Bronchial epithelial cell (primary cell): ENCODE measurements at places on chromosomes 2 and 18. TPM values are rescaled to one million over a fixed set of nuclear protein-coding genes. Genes with fewer than 3 reads are reported as not detected.
A peak's percentile ranks its signal among the peaks of the same experiment; 100 is the strongest.

The C1D gene
- total RNA-seq = 16.8 and 20.0 TPM in 2 replicates

GRCh38 chr2:82139979-82140611, 1835.5 kb upstream of the LRRTM1 start:
- DNase-seq = peak; percentile 61

DNA sequence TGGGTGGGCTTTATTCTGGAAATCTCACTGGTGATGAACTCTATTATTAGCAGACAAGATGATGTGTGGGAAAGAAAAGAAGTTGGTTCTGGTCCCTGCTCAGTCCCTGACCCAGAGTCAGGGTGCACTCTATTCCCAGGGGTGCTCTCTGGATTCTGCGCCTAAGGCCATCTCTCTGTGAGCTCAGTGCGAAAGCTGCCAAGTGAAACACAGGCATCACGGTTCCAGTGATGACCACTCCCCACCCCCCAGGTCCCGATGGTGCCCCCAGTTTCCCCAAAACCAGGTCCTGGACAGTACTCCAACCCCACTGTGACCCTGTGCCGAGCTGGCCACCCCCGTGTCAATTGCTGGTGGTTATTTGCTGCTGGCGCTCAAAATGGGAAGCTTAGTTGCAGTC, 30.1 kb downstream of the RHOB start:
- DNase-seq = no peak

The ADCYAP1 gene
- not detected in 2 replicates for total RNA-seq

- DNase-seq = peak; percentile 69
These were observed 139.9 kb upstream of the PID1 start for GRCh38 chr2:229410946-229411345.

- DNase-seq = no peak
These were observed 6.0 kb upstream of the BMP10 start for GRCh38 chr2:68877079-68877772.

- no peak for DNase-seq
These were observed 1.5 kb downstream of the GDF7 start for GRCh38 chr2:20668451-20668850.

The GKN1 gene
- not detected in 2 replicates for total RNA-seq

DNA sequence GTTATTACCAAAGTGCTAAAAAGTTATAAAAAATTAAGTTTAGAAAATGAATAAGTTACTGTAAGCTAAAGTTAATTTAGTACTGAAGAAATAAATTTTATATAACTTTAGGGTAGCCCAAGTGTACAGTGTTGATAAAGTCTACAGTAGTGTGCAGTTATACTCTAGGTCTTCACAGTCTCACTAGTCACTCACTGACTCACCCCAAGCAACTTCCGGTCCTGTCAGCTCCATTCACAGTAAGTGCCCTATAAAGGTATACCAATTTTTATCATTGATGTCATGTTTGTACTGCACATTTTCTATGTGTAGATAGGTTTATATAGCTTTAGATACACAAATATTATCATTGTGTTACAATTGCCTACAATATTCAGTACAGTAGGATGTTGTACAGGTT, 518.3 kb upstream of the PIK3C3 start:
- peak; percentile 63 for DNase-seq

DNA sequence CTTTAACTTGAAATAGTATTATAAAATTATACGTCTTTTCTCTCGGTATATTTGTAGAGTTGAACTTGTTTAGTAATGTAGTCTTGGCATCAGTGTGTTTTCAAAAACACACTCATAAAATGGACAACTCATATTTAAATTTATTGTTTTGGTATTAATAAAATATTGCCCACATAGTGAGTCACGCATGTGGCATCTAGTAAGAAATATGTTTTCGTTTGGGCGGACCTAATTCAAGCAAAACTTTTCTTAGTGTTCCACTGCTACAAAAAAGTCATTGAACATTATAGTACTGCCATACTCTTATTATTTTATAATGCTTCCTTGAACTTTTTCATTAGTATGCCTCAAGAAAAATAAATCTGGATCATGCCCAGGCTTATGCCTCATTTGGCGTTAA, 31.1 kb upstream of the FAM237A start:
- no peak for DNase-seq

GRCh38 chr2:46924608-46925007, 9.0 kb upstream of the MCFD2 start:
- no peak for DNase-seq

GRCh38 chr2:45922577-45922988, 271.1 kb downstream of the PRKCE start:
- DNase-seq = no peak

The ASXL3 gene
- total RNA-seq = under 0.01 TPM in 2 replicates

DNA sequence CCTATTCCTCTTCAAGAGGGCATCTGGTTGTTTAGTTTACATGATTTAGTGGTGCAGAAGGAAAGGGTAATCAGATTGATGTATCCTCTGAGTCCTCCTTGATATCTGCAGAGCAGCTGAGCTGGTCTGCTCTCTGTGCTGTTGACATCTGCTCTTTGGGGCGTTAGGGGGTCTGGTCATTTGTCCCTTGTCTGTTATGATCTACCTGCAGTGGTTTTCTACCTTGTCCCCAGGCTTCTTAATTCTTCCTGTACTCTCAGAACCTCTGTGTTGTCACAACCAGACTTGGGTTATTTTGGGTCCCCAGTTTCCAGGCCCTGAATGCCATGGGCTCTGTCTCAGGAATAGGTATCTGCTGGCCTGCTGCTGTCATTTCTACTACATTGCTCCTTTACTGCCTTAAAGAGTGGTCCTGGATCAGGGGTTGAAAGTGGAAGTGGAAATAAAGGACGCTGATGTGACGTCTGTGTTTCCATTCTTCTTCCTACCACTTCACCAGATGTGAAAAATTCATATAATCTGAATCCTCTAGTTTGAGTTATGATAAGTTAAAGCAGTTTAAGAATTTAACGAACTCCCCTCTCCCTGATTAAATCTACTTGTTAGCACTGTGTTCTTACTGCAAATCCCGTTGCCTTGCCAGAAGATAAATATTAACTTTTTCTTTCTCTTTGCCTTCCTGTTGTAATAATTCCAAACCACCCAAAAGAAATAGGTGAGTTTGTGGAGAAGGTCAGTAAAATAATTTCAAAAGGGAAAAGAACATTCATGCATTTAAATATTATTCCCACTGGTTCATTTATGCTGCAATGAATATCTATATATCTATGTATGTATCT, 16.6 kb upstream of the CPS1 start:
- no peak for DNase-seq

GRCh38 chr2:167857416-167857815, 390.0 kb downstream of the STK39 start:
- no peak for DNase-seq

The TCF7L1 gene
- total RNA-seq = 1.3 and 1.9 TPM in 2 replicates
